H1 (cell line): ENCODE measurements at places on chromosomes 13 and 19.
A peak's percentile ranks its signal among the peaks of the same experiment; 100 is the strongest.

DNA sequence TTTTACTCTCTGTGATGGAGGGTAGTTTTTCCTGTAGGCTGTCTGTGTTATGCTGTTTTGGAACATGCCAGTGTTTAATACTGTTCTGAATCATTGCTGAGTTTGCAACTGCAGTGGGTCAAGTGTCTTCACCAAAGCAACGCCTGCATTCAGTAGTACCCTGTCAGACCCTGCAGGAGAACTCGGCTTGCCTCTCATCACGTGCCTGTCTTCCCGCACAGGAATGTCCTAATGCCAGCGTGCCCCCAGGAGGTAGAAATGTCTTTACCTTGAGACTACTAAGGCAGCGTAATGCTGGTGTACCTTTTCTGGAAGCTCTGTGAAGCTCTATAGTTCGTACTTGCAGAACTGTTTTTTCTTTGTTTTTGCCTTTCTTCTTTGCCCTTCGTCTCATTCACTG is 42.3 kb downstream of the POLR1D start:
- DNase-seq: no peak

DNA sequence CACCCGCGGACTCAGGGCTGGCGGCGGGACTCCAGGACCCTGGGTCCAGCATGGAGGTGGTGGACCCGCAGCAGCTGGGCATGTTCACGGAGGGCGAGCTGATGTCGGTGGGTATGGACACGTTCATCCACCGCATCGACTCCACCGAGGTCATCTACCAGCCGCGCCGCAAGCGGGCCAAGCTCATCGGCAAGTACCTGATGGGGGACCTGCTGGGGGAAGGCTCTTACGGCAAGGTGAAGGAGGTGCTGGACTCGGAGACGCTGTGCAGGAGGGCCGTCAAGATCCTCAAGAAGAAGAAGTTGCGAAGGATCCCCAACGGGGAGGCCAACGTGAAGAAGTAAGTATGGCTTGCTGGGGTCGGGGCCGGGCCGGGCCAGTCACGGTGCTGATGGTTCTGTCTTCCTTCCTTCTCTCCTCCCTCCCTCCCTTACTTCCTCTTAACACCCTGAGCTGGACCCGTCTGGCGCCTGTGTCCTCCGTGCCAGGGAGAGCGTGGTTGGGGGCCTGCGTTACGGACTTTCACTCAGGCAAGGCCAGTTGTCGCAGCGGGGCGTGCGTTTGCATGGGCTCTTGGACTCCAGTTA is 1.4 kb downstream of the STK11 start:
- DNase-seq: no peak

DNA sequence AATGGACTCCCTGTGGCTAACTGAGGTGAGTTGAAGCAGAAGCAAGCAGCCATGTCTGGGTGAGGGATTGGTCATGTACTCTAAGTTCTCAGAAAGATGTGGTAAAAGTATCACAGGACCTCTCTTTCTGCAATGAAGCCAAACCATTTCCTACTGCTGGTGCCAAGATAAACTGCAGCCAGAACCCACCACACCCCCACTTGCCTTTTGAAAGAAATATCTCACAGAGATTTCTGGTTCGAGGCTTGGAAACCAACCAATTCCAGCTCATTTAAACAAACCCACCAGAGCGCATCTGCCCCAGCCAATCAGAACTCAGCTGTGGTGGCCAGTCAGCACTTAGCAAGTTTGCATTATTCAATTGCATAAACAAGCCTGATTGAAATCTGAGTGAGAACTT is 204.5 kb upstream of the ATXN8OS start:
- no peak for DNase-seq

DNA sequence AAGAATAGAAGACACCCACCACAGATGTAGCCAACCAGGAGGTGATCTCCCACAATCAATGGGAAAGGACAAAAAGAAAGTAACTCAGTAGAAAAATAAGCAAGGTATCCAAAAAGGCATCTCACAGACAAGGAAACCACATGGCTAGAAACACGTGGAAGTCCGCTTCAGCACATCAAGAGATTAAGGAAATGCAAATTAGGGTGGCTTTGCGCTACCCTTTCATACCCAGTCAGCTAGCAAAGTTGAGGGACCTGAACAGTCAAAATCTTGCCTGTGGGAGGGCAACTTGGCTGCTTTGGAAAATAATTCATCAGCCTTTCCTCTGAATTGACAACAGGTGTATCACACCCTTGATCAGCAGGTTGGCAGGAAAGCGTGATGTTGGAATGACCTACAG is 11.6 kb upstream of the UQCR11 start:
- no peak for DNase-seq

- no peak for DNase-seq
Measured at GRCh38 chr19:18424122-18424889, 5.1 kb downstream of the SSBP4 start.

DNA sequence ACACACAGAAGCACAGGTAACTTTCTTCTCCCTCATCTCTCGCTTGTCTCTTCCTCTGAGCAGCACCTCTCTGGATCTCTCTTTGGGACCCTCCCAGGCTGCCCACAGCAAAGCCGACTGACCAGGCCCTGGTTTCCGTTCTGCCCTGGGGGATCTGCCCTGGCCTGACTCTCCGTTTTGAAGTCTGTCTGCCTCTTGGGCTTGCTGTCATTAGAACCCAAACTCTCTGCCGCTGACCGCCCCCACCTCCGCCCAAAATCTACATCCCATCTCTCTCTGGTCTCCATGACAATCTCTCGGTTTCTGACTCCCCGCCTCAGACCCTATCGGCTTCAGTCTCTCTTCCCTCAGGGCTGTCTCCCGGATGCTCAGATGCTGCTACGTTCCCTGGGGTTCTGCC is 6.9 kb downstream of the KCNC3 start:
- DNase-seq: no peak

GRCh38 chr13:25756912-25757311 is 294.9 kb downstream of the SHISA2 start:
- DNase-seq: no peak

DNA sequence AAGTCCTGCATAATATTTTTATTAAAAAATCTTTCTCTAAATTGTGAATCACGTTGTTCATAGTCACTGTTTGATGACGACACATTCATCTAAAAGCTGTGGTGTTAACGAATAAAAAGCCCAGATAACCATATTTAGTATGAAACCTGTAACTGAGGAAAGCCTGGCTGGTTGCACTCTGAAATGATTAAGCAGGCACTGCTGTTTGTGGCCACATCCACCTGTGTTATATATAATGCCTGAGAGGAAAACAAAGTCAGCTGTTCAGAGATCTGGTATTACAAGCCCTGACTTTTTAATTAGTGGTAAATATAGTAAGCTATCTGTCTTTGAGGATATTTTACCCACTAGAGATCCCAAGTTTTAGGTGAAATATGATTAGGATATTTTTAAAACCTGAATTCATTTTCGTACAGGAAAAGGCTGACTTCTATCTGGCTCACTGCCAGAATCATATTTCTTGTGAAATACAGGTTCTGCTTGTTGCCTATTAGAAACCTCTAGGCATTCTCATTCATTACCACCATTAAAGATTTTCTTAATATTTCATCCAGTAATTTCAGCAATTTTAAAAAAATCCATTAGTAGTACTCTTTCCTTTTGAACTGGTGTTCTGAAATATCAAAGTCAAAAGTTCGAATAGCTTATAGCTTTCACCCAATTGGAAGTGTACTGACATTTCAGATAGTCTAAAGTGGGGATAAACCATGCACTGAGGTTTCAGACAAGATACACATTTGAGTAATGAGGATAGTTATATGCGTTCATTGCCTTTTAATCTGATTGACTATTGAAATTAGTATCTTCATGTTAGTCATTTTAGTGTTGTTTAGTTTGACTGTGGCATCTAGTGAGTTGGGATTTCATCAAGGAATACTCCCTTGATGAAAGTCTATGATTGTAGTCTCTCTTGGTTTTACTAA is 79.7 kb downstream of the LMO7 start:
- DNase-seq: no peak

- no peak for DNase-seq
Measured at GRCh38 chr19:18669524-18669817, 14.0 kb upstream of the CRTC1 start.

- no peak for DNase-seq
Measured at GRCh38 chr13:50123002-50123401, 107.8 kb downstream of the KCNRG start.

DNA sequence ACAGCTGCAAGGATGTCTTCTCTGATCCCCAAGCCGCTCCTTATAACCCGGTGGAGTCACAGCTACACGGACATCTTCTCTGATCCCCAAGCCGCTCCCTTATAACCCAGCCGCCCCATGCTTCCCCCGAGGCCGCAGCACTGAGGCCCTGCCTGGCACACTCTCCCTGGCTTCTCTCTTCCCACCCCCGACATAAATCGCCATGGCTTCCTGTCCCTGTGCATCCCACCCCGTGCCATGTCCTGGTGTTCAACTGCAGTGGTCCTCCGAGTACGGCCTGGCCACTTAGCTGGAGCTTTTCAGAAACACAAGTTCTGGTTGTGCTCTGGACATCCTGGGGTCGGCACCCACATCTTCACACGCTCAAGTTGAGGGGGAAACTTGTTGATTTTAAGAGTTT is 60.4 kb downstream of the RASA3 start:
- DNase-seq: no peak

DNA sequence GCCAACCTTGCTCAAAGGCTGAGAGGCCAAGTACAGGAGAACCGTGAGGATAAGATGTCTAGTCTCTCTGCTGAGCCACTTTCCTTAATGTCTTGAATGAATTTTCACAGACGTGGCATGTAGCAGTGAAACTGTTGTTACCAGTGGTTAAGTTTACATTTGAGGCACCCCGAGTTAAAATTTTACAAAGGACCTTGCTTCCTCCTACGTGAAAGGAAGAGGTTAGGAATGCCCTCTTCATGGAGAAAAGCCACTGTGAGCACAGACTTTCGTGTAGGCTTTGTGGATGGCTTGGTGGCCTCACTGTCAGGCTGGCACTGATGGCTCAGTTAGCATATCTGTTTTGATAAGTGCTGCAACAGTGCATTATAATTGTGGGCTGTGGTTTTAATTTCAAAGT is 2.7 kb downstream of the GJB2 start:
- DNase-seq: no peak

DNA sequence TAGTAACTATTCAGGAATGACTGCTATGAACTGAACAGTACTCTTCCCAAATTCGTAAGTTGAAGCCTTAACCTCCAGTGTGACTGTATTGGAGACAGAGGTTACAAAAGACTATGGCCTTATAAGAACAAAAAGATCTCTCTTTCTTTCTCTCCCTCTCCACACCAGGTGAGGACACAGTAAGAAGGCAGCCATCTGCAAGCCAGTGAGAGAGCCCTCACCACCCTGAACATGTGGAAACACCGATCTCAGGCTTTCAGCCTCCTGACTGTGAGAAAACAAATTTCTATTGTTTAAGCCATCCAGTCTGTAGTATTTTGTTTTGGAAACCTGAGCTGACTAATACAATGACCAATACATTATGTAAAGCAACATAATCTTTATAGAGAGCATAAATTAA is 888.9 kb downstream of the SLITRK1 start:
- DNase-seq: no peak

GRCh38 chr19:40571005-40571318 is 5.7 kb upstream of the SHKBP1 start:
- no peak for DNase-seq

DNA sequence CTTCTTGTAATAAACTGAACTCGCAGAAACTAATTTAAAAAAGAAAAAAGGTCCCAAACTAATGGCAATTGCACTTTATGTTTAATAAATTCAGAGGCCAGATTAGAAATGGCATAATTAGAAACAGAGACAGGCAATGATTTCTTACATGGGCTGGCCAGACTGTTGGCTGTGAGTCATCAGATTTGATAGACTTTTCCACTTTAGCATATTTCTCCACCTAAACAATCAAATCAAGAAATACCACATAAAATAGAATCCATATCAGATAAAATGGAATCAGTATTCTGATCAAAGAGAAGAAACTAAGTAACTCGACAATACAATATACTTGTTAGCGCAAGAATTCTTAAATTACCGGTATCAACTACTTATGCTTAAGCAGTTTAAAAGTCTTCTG is 29.0 kb downstream of the EXOSC8 start:
- DNase-seq: no peak

GRCh38 chr19:21505459-21506451 is at the start of gene ZNF429:
Gene ZNF429 (plus strand): TSS chr19:21505602. CDS start chr19:21505772, 170 bp downstream.
- DNase-seq: peak; percentile 85

GRCh38 chr19:1045247-1045603 is 5.3 kb downstream of the ABCA7 start:
- no peak for DNase-seq

- DNase-seq: no peak
Measured at GRCh38 chr13:46492946-46493345, 60.0 kb upstream of the LRCH1 start.

- DNase-seq: no peak
Measured at GRCh38 chr19:10004617-10005016, 5.7 kb downstream of the COL5A3 start.

DNA sequence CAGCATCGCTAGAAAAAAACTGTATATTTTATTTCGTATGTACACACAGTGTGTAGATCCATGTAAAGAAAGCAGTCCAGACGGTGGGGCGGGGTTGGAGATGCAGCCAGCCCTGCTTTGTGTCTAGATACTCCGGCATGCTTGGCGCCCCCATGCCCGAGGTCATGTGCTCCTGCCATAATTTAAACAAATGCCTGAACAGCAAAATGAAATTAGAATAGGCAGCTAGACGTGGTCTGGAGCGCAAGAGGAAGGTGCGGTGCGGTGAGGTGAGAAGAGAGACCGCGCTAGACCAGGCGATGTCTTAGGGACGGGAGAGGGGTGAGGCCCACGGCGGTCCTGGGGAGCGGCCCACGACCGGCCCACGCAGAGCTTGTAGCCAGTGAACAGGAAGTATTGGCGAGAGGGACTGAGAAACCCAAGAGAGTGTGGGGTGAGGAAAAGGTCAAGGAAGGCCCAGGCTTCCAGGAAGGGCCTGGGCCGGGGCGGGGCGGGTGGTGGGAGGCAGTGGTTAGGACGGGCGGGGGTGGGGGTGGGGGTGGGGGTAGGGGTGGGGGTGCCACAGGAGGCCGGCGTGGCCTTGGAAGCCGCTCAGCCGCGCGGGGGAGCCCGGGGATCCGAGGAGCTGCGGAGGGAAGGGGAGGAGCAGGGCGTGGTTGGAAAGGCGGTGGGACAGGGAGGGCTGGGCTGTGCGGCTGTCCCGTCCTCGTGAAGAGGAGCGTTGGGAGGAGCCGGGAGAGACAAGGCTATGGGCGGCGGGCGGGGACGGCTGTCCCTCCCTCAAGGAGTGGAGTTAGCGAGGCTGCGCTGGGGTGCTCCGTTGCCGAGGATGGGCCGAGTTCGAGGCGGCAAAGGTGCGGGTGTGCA is 254.7 kb upstream of the SGCG start:
- peak; percentile 33 for DNase-seq

- no peak for DNase-seq
Measured at GRCh38 chr13:94414141-94414540, 65.3 kb downstream of the DCT start.

DNA sequence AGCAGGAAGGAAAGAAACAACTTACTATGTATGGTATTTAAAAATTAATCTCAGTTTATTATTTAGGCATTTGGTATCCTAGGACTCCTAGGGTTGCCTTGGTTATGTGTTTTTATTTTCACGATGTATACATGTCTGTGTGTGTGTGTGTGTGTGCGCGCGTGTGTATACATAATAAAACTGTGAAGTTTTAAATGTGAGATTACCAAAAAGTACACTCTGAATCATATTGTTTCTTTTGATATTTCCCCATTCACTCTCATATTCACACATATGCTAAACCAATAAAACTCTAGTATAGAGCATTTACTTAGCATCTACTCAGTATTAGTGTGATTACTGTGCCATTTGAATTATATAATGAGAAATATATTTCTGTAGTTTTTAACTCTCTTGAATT is 30.8 kb upstream of the NDFIP2 start:
- DNase-seq: no peak

- no peak for DNase-seq
Measured at GRCh38 chr13:79659121-79659521, 178.2 kb downstream of the NDFIP2 start.
